ENCODE measurements at places on chromosomes 3 and 15. TPM values are rescaled to one million over a fixed set of nuclear protein-coding genes. Genes with fewer than 3 reads are reported as not detected.

DNA sequence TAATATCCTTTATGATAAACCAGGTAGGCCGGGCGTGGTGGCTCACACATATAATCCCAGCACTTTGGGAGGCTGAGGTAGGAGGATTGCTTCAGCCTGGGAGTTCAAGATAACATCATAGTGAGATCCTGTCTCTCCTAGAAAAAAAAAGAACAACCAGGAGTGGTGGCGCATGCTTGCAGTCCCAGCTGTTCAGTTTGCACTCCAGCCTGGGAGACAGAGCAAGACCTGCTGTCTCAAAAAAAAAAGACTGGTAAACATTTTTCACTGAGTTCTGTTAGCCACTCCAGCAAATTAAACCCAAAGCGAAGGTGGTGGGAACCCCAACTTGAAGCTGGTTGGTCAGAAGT is 9.6 kb upstream of the IRAK2 start:
- H3K4me3 ChIP-seq: no peak overlapping the region
- H3K4me1 ChIP-seq: no peaks in the 10 kb centered on the region
- H3K27ac ChIP-seq: no peak overlapping the region
- peaks cover 34% of the 10 kb centered on the region for H3K36me3 ChIP-seq
- DNase-seq: no peak

- no peak overlapping the region for H3K27ac ChIP-seq
- H3K4me3 ChIP-seq: no peak overlapping the region
- no peaks in the 10 kb centered on the region for H3K4me1 ChIP-seq
- no peak for DNase-seq
Measured at GRCh38 chr3:42672515-42672914, 12.8 kb upstream of the KLHL40 start.

- no peaks in the 10 kb centered on the region for H3K4me1 ChIP-seq
- no peaks in the 10 kb centered on the region for H3K27me3 ChIP-seq
- H3K36me3 ChIP-seq: no peaks in the 10 kb centered on the region
- no peak overlapping the region for H3K4me3 ChIP-seq
- no peak overlapping the region for H3K27ac ChIP-seq
- DNase-seq: no peak
Measured at GRCh38 chr3:43525941-43526607, 95.7 kb downstream of the ANO10 start.

DNA sequence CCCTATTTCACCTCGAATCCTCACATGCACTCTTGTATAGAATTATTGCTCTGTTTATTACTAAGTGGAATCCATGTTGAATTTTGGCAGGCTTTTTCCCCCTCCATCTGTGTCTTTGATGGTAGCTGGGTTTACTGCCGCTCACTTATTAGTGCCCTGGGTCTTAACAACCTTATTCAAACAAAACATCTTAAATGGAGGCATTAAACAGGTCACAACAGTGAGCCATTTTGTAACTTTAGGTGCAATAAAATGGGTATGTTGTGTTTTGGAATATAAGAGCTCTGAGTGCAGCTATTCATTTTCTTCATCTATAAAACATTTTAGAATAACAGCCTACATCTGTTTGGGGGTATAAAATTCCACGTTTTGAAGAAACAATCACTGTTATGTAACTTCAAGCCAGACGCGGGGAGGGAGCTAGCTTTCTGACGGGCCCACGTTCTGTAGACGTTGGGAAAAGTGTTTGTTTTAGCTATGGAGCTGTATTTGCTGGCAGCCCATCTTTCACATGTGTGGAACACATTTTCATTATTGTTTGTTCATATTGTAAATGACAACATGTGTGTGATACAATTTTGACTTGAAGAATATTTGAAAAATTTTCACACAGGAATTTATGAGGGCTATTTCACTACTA is 122.0 kb downstream of the SLC25A26 start:
- DNase-seq: no peak
- no peaks in the 10 kb centered on the region for H3K4me1 ChIP-seq

GRCh38 chr3:196219194-196219969 is 3.0 kb downstream of the SLC51A start:
- no peak overlapping the region for H3K4me3 ChIP-seq
- H3K27ac ChIP-seq: no peak overlapping the region
- H3K4me1 ChIP-seq: peaks cover 17% of the 10 kb centered on the region
- DNase-seq: peak; percentile 88
- H3K27me3 ChIP-seq: no peaks in the 10 kb centered on the region

The XCR1 gene
- not detected for total RNA-seq

The TM4SF4 gene
- total RNA-seq: not detected

The DLL4 gene
- total RNA-seq: 15.9 TPM

The LRTM1 gene
- not detected for total RNA-seq

The PPARG gene
- total RNA-seq: 8.0 TPM

The SPG11 gene
- 91.9 TPM for total RNA-seq

All from adrenal gland (tissue), 19 donors.